Stimulated activated naive CD4-positive, alpha-beta T cell (primary cell): ENCODE measurements at places on chromosomes 16 and 17.

DNA sequence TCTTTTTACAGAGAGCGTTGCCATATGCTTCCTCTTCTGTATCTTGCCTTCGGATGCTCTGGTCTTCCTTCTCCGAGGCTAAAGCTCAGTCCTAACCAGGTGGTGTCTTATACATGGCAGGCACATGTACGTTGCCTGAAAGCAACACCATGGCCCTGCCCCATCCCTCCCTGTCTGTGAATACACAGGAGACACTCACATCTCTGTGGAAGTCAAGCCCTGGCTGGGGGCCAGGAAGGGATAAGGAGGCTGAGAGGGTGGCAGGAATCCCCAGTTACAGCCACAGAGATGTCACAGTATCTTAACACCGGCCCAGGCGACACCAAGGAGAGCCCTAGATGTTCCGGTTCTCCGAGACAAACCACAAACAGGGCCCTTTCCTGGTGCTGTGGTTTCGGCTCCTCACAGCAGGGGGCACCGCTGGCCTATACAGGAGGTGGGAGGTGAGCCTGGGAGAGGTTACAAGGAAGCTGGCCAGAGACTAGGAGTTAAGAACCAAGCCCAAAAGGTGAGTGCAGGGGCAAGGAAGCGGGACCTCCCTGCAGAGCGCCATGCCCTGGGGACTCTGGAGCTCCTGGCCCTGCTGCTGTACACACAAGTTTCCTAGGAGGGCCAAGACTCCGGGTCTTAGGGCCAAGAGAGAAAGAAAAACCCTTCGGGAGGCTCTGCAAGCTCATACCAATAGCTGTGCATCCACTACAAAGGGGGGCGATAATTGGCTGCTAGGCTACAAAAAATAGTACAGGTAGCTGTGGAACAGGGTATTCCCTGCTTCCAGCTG, 41.7 kb downstream of the SRL start:
- DNase-seq: no peak

GRCh38 chr17:16961792-16962191, 10.1 kb downstream of the TNFRSF13B start:
- no peak for DNase-seq

- DNase-seq: no peak
These were observed 3.8 kb downstream of the GJC1 start for GRCh38 chr17:44826123-44826790.

DNA sequence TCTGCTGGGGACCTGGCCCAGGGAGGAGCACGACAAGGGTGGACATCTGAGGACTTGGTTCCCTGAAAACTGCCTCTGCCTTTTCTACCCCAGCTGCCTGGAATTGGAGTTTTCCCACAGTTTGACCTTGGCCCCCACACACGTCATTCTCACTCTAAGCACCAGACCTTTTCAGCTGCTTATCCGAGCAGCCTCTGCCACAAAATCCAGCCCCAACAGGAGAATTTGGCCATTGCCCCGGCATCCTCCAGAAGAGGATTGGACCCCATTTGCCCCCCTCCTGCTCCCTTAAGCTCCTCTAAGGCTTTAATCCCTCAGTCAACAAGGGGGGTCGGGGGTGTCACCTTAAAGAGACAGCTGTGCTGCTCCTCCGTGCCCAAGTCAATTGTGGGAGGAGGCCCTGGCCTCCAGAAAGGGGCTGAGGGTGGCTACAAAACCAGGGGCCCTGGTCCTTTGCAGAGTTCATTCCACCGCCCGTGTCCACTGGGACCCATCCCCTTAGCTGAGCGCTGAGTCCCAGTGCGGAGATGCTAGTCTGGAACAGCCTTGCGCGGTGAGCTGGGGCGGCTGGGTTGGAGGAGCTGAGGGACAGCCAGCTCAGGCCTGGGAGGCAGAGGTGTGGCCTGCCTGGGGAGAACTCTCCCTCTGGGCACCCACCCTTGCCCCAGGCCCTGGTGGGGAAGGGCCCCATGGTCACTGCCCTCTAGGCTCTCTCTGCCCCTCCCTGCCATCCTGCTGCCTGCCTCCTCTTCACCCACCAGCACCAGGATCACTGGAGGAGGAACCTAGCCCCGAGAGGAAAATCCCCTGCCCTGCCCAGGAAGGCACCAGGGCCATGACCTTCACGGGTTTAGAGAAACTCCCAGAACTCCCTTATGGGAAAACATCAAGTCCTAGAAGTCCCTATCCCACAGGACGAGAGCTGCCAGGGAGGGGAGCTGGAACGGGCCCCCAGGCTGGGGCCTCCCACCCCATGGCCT, 18.8 kb downstream of the TTYH2 start:
- DNase-seq: no peak

GRCh38 chr16:48497932-48498768, 111.8 kb downstream of the N4BP1 start:
- DNase-seq: no peak

GRCh38 chr17:50214976-50215760, 13.7 kb upstream of the COL1A1 start:
- DNase-seq: no peak

GRCh38 chr16:27917949-27918348, 145.6 kb downstream of the GSG1L start:
- no peak for DNase-seq

DNA sequence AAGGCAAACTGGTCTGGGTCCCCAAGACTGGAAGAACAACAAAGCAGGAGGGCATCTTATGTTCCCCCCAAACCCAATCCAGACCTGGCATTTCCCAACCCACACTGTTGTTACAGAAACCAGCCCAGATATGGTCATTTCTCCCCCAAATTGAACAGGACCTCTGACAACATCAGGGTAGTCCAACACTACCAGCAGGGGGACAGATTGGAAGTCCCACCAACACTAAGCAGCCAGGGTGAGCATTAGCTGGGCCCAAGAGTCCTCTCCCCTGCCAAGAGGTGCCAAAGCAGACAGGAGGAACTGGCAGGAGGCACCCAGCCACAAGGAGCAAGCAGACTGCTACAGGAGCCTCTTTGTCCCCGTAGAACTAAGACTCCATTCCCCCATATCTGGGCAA, 29.3 kb upstream of the CNEP1R1 start:
- DNase-seq: no peak

- DNase-seq: no peak
These were observed 201.7 kb upstream of the NLRP1 start for GRCh38 chr17:5785867-5786509.

DNA sequence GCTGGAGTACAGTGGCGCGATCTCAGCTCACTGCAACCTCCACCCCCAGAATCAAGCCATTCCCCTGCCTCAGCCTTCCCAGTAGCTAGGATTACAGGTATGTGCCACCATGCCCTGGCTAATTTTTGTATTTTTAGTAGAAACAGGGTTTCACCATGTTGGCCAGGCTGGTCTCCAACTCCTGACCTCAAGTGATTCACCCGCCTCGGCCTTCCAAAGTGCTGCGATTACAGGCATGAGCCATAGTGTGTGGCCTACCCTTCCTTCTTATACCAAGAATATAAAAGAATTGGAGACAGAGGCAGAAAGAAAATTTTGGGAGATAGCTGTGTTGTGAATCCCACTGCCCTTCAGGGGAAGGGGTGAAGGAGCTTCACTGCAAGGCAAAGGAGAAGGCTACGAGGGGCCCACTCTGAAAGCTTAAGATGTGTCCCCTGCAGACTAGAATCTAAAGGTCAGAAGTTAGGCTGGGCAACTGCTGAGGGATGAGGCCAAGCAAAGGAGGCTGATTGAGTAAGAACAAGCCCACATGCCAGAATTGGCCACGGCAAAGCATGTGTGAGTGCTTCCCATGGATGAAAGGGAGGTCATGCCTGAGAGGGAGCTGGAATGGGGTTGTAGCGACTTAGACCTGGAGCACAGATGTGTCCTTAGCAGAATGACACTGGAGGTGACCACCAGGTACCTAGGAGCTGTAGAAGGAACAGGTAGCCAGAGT, 8.4 kb upstream of the CRYBA1 start:
- DNase-seq: no peak

DNA sequence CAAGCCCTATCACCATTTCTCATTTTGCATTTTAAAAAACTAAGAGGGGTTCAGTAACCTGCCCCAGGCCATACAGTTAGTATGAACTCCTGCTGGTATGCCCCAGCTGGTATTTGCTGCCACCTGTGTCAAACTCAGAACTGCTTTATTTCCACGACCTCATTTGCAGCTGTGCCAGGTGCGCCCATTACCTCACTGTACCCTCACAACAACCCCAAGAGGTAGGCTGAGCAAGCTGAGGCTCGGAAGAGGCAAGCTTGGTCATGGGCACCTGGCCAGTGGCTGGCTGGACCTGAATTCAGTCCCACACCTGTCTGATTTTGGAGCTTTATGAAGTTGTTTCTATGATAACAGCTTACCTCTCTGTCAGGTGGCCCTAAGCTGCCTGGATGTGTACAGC, 7.6 kb downstream of the EPN2 start:
- no peak for DNase-seq

- no peak for DNase-seq
These were observed 7.2 kb upstream of the UNK start for GRCh38 chr17:75777296-75777922.

- DNase-seq: no peak
These were observed 2.9 kb downstream of the CRHR1 start for GRCh38 chr17:45787044-45787443.

DNA sequence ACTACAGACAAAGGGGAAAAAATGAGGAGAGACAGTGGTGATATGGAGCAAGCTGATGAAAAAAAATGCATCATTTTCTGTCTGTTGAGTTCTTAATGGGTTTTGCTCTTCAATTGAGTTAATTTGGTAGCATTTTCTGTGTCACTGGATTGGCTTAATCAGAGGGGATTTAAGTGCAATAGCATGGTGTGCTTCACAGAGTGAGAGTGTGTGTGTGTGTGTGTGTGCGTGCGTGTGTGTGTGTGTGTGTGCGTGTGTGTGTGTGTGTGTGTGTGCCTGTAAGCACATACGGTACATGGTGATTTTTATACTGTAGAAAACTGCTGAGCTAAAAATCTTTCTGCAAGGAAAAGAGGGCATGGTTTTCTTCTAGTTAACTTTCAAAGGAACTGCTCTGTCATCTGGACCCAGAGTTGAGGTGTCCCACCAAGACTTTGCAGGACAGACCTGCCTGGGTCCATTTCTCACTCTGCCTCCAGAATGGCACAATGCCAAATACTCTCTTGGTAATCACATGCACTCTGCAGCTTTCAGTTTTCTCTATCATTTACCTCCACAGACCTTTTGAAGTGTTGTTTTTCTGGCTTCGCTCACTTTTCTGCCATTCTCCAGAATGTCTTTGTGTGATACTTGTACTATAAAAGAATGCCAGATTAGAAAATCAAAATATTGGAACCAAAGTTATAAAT, 952.6 kb upstream of the SOX9 start:
- DNase-seq: no peak

DNA sequence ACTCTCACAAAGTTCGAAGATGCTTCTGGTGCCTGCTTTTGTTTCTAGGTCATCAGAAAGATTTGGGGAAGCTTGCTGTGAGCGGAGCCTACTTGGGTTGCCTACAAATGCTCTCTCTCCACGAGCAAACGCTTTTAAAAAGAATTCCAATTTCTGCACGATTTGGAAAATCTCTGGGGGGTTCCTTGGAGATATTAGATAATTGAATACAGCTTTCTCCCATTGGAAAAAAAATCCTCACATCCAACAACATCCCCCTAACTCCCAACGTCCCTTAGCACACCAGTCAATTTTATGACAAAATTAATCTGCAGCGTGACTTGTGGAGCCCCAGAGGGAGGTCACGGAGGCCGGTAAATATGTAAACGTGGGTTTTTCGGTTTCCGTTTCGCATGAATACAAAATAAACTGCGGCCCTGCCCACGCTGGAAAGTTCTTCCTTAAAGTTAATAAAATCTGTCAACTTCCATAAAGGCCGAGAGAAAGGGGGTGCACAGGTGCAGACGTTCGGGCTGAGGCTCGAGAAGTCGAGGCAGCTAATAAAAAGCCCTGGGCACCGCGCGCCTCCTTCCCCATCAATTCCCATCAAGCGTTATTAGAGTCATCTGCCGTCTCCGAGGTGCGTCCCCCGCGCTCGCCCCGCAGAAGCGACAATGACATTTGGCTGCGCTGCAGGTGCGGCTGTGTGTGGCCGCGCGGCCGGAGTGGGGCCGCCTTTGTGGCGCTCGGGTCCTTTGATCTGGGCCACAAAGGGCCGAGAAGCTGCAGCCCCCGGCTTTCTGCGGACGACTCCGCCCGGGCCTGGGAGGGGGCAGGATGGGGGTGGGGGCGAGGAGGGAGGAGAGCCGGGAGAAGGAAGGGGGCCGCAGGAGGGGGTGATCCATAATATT, 37.6 kb downstream of the SALL1 start:
- DNase-seq: no peak

DNA sequence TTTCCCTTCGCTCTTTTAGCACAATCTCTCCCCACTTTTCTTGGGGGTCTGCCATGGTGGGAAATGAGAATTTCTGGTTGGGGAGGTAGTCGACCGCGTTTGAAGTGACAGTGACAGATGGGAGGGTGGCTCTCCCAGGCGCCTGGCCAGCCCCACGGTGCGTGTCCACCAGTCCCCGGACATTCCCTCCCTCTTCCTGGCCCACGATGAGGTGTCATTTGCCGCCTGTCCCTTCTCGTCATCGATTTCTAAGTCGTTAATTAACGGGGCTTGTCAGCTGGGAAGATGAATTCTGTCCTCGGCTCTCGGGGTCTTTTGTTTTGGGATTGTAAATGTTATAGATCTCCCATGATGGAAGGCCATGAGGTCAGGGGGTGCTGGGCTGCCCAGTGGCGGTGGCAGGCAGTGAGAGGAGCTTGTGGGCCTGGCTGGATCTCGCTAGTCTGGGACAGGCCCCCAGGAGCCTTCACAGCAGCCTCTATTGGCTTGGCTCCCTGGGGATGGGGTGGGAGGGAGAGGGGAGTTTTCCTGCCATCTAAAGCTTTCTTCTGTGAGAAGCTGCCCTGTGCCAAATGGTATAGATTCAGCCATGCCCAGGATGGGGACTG, 164.2 kb downstream of the MRM1 start:
- no peak for DNase-seq

DNA sequence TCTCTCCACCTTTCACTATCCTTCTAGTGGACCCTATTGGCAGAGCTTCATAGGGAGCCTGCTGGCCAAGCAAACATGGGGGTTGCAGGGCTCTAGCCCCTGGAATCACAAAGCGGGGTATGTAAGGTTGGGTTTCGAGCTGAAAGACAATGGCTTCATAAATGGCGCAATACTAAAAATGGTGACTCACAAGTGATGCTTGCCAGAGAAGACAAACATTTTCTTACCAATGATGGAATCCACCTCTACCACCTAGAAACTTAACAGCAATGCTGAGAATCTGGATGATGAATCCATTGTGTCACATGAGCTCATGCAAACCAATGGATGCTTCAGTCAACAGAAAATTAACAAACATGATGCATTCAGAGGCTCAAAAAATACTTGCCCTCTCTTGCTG, 375.3 kb upstream of the PSMD7 start:
- no peak for DNase-seq
